ENCODE measurements at places on chromosomes 2 and 18.
A peak's percentile ranks its signal among the peaks of the same experiment; 100 is the strongest.

DNA sequence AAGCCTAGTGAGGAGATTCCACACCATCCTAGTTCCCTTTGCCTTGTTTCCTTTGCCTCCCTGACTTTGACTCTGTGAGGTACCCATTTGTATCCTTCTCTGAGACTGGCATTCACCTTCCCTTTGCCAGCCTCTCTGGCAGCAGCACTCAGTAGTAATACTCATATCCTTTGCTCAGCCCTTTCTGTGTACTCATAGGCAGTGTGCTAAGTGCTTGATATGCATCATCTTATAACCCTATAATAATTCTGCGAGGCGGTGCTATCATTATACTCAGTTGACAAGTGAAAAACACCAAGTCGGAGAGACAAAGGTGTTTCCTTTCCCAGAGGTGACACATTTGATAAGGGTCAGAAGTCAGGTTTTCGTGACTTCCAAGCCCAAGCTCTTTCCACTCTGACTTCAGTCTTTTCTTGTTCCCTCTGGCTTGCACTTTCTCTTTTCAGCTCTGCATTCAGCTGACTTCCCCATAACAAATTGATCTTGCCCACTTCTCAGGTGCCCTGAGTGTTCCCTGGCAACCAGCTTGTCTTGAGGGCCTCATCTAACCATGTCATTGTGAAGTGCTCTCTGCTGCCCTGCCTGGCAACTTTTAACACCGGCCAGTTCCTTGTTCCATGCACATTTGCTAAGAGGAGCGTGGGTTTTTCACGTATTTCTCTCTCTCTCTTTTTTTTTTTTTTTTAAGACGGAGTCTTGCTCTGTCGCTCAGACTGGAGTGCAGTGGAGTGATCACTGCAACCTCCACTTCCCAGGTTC lies 94.5 kb upstream of the UPP2 start:
- no peak for DNase-seq

DNA sequence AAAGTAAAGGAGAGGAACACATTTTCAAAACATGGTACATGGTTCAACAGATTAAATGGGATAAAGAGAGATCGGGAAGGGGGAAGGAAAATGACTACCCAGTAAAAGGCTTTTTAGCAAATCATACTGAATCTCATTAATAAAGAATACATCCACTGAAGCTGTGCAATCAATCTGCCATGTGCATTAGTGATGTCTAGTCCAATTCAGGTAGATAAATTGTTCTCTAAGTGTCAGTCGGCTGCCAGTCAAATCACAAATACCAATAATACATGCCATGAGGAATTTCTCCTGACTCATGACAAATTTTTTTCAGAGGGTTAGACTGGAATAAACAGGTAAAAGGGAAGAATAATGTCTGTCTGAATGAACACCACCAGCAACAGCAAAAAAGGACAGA lies 22.6 kb downstream of the NYAP2 start:
- no peak for DNase-seq

DNA sequence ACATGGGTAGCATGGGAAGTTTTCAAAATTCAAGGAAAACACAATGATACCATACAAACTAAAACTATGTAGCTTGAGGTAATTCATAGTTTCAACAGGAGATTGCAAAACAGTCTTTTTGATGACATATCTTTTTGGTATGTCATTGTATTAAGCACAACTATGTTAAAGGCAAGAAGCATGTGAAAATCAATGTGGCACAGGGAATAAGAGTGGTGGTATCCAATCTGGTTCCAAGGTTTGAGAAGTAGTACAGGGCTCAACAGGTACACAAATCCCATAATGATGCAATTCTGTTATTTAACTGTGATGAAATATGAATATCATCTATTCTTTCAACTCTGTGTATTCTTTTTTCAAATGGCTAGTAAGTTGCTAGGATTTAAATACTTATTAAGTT lies 16.4 kb upstream of the DLX2 start:
- no peak for DNase-seq

- DNase-seq: no peak
Measured at GRCh38 chr18:56481751-56482150, 156.6 kb downstream of the TXNL1 start.

GRCh38 chr2:152676461-152676860 lies 40.8 kb downstream of the PRPF40A start:
- DNase-seq: no peak

DNA sequence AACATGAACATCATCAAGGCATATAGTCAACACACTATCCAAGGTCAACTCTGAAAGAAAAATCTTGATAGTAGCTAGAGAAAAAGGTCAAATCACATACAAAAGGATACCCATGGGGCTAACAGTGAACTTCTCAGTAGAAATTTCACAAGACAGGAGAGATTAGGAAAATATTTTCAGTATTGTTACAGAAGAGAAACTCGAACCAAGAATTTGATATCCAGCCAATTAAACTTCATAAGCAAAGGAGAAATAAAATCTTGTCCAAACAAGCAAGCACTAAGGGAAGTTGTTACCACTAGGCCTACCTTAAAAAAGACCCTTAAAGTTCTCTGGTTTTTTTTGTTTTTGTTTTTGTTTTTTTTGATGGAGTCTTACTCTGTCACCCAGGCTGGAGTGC lies 242.5 kb downstream of the EXOC6B start:
- DNase-seq: no peak

DNA sequence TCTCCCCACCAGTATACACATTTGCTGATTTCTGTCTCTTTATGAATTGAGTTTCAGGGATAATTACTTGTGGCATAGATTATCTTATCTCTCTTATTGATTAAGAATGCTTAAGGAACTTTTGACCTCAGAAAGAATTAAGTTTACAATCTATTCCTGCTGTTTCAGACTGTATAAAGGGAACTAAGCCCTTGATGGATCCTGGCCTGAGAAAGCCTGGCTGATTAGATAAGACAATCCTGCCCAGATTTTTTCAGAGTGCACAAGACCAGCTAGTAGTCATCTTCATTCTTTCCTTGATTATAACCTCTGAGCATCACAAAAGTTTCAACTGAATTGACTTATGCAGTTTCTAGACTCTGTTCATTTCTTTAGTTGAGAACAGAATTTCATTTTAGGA lies 22.7 kb upstream of the TFPI start:
- no peak for DNase-seq

GRCh38 chr2:29336341-29337241 lies 221.4 kb downstream of the CLIP4 start:
- DNase-seq: peak; percentile 28

DNA sequence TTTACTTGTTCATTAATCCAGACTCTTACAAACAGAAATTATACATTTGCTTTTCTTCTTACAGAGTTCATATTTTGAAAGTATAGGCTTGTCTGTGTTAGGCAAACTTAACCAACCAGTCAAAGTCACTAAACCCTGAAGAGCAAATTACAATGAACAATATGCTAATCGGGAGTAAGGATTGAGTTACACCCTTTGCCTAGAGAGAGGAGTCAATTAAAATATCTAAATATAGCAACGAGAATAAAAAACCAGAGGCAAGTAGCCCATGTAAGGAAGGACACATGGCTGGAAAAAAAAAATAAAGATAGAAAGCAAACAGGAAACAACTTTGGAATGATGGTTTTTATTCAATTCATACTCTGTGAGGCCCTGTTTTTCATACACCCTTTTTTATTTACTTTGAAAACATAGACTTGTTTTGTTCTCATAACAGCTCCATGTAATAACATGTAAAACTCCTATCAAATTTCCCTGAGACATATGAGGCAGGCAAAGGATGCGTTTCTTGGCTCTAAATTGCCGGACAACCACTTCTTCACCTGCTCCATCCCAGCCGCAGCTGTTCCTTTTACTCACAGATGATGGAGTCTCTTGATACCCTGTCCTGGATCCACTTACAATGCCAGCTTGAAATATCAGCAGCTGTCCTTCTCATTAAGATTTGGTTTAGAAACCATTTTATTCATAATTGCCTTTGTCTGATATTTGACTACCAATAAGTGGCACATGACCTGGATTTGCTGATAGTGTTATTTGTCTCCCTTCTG lies 767.7 kb upstream of the GCFC2 start:
- no peak for DNase-seq

DNA sequence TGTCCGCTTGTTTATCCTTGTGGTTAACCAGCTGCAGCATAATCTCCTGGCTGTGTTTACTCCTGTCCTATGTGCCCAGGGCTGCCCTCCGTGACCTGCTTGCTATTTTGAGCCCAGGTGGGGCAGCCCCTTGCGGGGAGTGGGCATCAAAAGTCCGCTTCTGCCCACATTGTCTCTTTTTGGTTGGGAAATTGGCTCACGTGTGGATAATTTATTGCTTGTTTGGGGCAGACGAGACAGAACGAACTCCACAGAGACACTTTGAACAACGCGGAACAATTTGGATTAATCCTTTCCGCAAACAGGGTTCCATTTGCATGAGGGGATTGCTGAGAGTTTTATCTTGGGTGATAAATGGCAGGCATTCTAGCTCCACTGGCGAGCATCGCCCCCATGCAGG lies 8.1 kb upstream of the CXCR4 start:
- no peak for DNase-seq

GRCh38 chr2:46065152-46065551 lies 232.1 kb upstream of the EPAS1 start:
- DNase-seq: no peak

- DNase-seq: no peak
Measured at GRCh38 chr2:234163510-234164045, 113.1 kb downstream of the SPP2 start.

DNA sequence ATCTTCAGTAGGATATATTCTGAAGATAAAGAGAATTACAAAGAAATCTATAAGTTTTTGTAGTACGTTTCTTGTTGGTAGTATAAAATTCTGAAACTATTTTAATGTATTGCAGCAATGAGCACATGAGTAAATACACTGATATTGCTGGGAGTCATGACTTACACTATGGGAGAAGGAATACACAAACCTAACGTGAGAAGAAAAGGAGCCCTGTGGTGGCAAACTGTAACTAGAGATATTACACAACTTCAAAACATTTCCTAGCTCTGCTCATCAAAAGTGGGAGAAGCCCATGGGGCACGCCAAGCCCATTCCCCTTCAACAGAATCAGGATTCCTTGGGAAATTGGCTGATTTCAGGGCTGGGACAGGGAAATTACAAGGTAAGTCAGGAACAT lies 20.5 kb downstream of the SPIRE1 start:
- DNase-seq: no peak

GRCh38 chr2:136233298-136233697 lies 115.3 kb upstream of the CXCR4 start:
- no peak for DNase-seq

- DNase-seq: no peak
Measured at GRCh38 chr2:25867396-25868003, 10.8 kb downstream of the ASXL2 start.

GRCh38 chr2:207505171-207505570 lies 24.6 kb upstream of the CREB1 start:
- DNase-seq: no peak

GRCh38 chr2:163044114-163044513 lies 205.5 kb upstream of the KCNH7 start:
- no peak for DNase-seq

GRCh38 chr2:231305221-231305620 lies 90.3 kb upstream of the B3GNT7 start:
- no peak for DNase-seq

- peak; percentile 25 for DNase-seq
Measured at GRCh38 chr2:72892506-72893173, 5.4 kb downstream of the SPR start.

- DNase-seq: no peak
Measured at GRCh38 chr2:43418680-43419079, 177.2 kb downstream of the THADA start.

DNA sequence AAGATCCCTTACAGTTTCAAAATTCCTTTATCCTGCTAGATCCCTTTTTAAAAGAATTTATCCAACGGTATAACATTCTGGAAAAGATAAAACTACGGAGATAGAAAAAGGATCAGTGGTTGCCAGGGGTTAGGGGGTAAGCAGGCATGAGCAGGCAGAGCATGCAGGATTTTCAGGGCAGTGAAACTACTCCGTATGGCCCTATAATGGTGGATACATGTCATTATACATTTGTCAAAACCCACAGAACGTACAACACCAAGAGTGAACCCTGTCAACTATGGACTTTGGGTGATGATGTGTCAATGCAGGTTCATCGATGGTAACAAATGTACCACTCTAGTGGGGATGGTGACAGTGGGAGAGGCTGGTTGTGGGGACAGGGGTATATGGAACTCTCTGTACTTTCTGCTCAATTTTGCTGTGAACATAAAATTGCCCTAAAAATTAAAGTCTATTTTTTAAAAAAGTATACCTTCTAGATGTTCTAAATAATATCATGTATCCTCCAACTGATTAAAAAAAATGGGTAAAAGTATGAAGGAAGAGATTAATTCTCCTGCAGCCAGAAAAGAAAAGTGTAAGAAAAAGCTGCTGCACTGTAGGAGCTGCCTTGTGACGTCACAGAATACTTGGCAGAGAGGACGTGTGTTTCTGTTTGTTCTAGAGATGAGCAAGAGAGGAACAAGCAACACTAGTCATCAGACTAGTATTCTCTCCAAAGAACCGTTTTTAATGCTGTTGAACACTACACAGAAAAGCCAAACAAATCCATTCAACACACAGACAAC lies 23.6 kb downstream of the ANKRD44 start:
- no peak for DNase-seq

GRCh38 chr18:62979176-62979575 lies 263.8 kb downstream of the PHLPP1 start:
- DNase-seq: no peak

- no peak for DNase-seq
Measured at GRCh38 chr2:63189026-63189425, 138.4 kb downstream of the OTX1 start.

DNA sequence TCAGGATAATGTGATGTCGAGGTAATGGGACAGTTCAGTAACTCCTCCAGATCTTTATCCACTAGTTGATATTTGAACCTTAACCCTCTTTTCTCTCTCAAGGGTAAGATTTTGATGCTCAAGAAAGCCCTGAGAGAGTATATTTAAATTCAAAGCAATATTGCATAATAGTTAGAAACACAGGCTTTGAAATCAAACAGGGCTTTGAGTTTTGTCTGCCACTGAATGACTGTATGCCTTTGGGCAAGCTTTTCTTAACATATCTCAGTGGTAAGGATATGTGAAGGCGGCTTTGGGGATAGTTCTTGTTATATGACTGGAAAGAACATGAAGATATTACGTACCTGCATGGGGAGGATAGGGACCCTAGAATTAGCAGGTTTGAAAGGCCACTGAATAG lies 11.1 kb downstream of the ITPRID2 start:
- DNase-seq: no peak

GRCh38 chr2:236159778-236160170 lies 8.4 kb downstream of the GBX2 start:
- DNase-seq: no peak

All from right renal pelvis (tissue), 4 donors.